ENCODE measurements at places on chromosomes 4 and X.

DNA sequence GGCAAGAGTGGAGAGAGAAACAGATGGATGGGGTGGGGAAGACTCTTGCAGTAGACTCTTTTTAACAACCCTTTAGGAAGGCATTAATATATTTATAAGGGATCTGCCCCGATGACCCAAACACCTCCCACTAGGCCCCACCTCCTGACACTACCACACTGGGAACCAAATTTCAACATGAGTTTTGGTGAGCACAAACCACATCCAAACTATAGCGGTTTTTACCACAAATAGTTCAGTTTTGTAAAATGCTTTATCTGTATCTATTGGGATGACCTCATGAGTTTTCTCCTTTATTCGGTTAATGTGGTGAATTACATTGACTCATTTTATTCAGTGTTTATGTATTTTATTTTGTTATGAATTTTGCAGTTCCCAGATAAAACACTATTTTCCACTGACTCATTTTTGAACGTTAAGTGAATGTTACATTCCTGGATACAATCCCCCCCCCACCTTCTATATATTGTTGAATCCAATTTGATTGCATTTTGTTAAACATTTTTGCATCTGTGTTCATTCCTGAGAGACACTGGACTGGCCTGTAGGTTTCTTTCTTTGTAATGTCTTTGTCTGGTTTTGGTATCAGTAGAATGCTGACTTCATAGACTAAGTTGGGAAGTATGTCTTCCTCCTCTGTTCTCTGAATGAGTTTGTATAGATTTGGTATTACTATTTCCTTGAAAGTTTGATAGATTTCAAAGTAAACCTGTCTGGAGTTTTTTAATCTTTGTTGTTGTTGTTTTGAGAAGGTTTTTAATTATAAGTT, 13.9 kb upstream of the CPLX1 start:
- no peak for DNase-seq

- no peak for DNase-seq
Measured at GRCh38 chr4:108029016-108029720, 39.5 kb downstream of the HADH start.

GRCh38 chr4:138086611-138087041, 155.5 kb downstream of the SLC7A11 start:
- DNase-seq = no peak

DNA sequence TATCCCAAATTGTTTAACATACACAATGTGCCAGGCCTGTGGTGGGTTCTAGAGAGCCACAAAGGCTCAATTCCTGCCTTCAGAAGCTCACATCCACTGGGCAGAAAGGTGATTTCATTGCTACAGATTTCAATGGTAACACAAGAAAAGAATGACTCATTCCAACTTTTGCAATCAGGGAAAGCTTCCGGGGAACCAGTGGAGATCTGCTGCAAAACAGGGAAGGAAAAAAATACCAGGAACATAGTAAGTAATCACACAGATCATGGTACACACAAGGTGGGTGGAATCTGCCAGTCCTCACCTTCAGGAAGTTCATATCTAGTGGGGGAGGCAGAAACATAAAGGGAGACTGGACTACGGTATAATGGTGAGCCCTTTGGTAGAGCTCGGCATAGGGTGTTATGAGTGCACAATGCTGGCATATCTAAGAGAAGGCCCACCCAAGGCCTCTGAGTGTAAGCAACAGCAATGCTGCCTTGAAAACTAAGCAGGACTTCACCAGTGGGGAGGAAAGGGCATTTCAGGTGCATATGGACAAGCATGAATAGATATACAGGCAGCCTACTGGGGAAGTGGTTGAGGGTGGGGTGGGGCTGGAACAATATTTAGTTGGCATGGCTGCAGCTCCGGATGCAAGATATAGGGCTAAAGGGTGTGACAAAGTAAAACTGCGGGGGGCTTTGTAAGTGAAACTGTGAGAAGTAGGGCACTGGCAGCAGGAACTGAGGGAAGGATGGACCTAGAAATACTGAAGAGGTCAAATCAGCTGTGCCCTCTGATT, 24.2 kb downstream of the GPRIN3 start:
- DNase-seq = peak; percentile 75

GRCh38 chr4:125734504-125734903, 419.7 kb downstream of the FAT4 start:
- no peak for DNase-seq

DNA sequence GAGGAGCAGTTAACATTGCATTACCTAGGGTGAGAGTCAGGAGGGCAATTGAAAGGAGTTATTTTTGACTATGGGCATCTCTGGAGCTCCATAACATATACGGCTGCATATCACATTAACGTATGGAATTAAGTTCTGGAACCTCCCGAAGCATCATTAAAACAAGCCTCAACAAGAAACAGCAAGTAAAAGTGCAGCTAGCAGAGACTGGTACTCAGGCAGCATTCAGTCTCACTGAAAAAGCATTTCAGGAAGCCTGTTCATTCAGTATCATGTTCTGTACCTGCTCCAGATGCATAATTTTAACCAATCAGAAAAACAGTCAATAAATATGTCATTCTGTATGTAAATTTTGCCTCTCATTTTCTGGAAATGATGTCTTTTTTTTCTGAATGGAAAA, 299.6 kb downstream of the EPHA5 start:
- no peak for DNase-seq

- no peak for DNase-seq
Measured at GRCh38 chr4:58301376-58301999, 1191.3 kb upstream of the IGFBP7 start.

GRCh38 chrX:18440835-18441234, 15.4 kb downstream of the CDKL5 start:
- DNase-seq = no peak

DNA sequence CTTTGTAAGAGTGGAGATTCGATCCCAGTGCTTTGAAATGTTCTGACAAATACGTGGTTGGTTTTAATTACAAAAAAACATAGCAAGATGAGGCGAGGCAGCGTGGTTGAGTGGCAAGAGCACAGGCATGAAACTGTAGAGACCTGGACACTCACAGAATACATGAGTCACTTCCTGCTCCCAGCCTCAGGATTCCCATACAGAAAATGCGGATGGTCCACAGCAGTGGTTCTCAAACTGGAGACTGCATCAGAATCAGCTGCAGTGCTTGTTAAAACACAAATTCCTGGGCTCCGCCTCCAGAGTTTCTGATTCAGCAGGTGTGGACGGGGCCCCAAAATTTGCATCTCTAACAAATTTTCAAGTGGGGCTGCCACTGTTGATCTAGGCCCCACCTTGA, 10.1 kb downstream of the OTOP1 start:
- DNase-seq = no peak

- DNase-seq = no peak
Measured at GRCh38 chr4:14827111-14827510, 175.2 kb upstream of the CPEB2 start.

DNA sequence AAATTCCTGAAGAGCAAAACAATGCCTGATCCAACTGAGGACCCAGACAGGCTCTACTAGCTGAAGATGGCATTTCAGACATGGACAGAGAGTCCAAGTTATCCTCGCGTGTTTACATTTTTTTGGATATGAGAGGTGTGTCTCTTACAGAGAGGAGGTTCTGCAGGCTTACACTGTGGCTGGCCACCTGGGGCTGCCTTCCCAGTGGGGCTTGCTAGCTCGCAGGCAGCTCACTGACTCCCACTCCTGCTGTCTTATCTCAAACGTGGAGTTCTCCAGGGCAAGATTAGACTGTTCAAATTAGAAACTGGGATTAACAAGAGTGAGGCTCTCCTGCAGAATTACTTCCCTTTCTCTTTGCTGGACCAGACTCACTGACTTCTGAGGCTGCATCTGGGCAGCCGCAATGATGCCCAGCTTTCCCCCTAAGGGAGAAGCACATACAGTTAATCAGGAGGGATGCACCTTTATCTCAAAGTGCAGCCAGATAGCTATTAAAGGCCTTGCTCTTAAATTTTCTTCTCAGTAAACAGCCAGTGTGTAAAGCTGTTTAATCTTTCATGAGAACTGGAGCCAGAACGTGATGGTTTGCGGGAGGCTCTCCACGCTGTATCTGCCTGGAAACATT, 123.0 kb downstream of the ENPP6 start:
- DNase-seq = no peak

GRCh38 chr4:154294652-154295350, 196.8 kb downstream of the DCHS2 start:
- no peak for DNase-seq

Measured in CD4-positive, alpha-beta T cell treated with Interferon gamma for 1 hour (primary cell).